Caki2 (cell line): ENCODE measurements at places on chromosomes 4 and X. TPM values are rescaled to one million over a fixed set of nuclear protein-coding genes. Genes with fewer than 3 reads are reported as not detected.

DNA sequence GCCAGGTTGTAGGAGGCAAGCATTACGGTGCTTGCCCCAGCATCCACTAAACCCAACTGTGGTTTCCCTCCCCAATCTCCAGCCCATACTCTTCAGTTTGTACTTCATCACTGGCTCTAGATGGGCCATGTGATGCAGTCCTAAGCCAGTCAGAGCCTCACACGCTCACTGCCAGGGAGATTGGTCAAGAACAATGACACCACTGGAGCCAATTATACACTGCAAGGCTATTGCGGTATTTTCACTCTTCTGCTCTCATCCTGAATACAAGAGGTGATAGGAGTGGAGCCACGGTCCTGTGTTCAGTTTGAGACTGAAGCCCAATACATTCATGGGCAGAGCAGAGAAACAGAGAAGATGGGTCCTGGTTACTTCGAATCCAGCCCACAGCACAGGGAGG, 58.4 kb downstream of the SEPSECS start:
- no peak for DNase-seq

EMCN gene
- total RNA-seq: not detected in 2 replicates

DNA sequence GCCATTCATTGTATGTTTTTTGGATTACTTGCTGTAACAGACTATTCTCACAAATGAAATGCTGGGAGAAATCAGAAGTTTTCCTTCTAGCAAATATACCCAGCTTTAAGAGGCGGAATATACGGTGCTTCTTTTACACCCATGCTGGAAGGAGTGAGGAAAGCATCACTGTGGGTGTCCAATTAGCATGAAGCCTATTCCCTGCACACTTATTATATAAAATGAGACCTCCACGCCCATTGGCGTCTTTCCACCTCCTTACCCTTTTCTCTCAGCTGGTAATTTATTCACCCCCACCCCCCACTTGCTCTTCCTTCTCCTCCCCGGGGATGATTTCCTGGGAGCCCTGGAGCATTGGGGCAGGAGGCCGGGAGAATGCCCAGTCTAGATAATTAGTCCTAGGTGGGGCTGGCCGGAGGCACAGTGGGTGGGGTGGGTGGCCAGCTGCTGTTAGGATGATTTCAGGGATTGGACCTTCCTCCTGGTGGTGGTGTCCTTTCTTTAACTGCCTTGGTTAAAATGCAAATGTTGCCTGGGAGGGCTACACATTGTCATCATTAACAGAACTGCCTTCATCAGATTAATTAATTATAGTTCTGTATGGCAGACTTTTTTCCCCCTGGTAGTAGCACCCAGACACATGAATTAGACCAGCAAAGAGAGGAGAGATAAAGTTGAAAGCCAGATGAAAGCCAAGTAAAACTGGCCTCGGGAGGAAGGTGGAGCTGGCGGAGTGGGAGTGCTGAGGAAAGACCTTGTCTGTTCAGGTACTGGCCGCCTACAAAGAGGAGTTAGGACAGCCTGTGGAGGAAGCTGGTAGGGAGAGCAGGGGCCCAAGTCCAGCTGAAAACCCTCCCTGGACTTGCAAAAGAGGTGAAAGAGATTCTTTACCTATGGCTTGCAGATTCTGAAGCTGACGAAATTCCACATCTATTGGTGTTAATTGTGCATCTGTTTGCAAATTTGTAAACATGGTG, 11.4 kb downstream of the SHROOM2 start:
- no peak for DNase-seq

AFF2 gene
- 2.0 TPM in 1 of 2 replicates, not detected in the other for total RNA-seq

- no peak for DNase-seq
Measured at GRCh38 chr4:40722576-40723161, 27.1 kb upstream of the NSUN7 start.

GRCh38 chr4:119480331-119480730, 148.3 kb downstream of the PDE5A start:
- DNase-seq: no peak

COX18 gene
- 15.5 and 23.4 TPM in 2 replicates for total RNA-seq

DNA sequence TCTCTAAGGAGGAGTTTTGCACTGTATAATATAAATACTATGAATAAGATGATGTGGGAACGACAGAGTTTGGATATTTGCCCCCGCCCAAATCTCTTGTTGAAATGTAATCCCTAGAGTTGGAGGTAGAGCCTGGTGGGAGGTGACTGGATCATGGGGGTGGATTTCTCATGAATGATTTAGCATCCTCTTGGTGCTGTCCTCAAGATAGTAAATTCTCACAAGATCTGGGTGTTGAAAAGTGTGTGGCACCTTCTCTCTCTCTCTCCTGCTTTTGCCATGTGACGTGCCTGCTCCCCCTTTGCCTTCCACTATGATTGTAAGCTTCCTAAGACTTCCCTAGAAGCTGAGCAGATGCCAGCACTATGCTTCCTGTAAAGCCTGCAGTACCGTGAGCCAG, 241.6 kb upstream of the ETNPPL start:
- no peak for DNase-seq

RASGEF1B gene
- 3.6 and 5.5 TPM in 2 replicates for total RNA-seq

- DNase-seq: no peak
Measured at GRCh38 chr4:139633661-139634060, 32.0 kb upstream of the MGST2 start.

ZFYVE28 gene
- 0.43 and 0.91 TPM in 2 replicates for total RNA-seq

NPY2R gene
- total RNA-seq: not detected in 2 replicates

- DNase-seq: no peak
Measured at GRCh38 chr4:75494563-75494962, 19.6 kb downstream of the RCHY1 start.

- no peak for DNase-seq
Measured at GRCh38 chrX:129953881-129954280, 28.6 kb upstream of the BCORL1 start.

DNA sequence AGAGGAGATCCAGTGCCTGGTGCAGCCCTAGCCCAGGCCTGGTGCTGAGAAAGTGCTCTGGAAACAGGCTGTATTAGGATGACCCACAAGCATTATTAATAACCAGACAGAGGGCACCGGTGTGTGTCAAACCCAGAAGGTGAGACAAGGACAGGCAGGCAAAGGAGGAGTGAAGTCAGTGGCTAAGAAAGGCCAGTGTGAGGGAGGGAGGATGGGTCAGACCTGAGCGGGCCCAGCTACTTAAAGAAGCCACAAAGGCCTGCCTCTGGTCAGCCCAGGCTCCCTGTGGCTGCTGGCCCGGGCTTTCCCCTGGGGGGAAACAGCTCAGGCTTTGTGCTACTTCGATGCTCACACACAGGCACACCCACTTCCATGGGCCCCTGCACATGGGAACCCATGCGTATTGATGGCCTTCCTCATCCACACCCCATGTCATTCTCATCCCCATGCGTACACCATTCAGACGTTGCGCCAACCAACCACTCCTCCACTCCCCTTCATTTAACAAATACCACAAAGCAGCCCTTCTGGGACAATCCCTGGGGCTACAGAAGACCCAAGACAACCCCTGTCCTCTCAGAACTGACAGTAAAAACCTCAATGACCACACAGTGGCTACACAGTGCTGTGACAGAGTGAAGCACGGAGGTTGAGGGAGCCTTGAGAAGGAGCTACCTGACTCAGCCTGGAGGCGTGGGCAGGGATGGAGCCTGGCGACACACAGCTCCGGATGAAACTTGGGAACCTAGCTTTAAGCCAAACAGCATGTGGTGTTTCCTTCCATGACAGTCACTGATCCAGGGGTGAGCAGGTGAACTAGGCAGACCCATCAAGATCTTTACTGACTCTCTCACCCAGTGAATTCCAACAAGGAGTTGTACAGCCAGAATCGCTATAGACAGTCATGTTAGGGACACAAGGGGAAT, 24.9 kb upstream of the MTM1 start:
- peak; percentile 23 for DNase-seq

- DNase-seq: no peak
Measured at GRCh38 chrX:29797156-29797555, 418.2 kb upstream of the MAGEB2 start.

DNA sequence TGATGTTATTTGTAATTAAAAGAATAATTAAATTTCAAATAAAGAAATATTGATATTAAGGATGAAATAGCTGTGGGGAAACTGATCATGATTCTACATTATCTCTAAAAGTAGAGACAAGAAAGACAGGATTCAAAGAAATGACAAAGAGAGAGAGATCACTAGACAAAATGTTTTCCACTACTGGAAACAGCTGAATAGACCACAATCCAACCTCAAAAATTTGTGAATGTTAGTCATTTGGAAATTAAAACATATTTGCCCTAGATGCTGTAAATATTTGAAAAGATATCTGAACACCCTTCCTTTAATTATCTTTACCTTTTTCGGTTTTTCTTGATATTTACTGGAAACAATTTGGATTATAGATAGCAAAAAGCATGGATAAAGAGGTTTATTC, 414.9 kb downstream of the CENPC start:
- no peak for DNase-seq

- no peak for DNase-seq
Measured at GRCh38 chrX:148785256-148785655, 284.8 kb downstream of the AFF2 start.

GRCh38 chr4:41541687-41542094, 3.7 kb downstream of the LIMCH1 start:
- no peak for DNase-seq

DNA sequence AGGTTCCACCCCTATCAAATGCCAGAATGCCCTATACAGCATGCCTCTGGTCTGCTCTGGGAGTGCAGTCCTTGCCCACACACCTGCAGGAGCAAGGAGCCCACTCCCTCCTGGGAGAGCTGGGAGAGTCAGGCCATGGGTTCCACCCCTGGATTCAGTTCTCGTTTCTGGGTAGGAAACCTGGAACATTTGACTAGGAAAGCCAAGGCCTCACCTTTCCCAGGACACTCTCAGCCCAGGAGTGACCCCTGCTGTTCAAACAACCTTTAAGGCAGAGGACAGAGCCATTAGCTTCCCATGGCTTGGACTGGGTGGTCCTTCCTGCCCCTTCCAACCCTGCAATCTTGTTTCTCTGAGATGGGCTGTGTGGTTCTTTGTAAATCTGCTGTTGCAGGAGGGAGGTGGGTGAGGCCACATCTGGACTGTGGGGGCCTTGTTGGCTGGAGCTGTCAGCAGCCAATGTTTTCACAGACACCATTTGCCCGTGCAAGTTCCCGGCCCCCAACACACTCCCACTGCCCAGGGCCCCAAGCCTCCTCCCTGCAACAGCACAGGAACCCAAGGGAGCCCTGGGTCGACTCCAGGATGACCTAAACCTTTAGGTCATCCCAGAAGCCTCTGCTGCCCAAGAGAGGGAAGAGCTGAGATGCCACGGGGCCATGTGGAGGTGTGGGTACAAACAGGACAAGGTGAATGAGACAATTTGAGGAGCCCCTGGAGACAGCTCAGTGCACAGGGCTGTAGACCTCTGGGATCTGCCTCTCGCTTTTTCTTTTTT, 104.4 kb downstream of the PJA1 start:
- no peak for DNase-seq

DNA sequence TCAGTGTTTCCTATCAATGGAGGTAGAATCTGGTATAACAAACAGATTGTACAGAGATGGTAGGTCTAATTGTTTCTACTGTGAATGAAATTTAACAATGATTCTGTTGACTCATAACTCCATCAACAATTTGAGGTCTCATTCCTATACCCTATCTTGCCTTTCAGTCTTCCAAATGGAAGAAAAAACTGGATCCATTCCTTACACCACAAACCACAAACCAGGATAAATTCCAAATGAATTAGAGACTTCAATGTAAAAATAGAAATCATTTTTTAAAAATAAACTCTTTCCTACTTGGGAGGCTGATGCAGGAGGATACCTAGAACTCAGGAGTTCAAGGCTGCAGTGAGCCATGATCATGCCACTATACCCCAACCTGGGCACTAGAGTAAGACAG, 114.4 kb upstream of the WDR44 start:
- DNase-seq: no peak

DNA sequence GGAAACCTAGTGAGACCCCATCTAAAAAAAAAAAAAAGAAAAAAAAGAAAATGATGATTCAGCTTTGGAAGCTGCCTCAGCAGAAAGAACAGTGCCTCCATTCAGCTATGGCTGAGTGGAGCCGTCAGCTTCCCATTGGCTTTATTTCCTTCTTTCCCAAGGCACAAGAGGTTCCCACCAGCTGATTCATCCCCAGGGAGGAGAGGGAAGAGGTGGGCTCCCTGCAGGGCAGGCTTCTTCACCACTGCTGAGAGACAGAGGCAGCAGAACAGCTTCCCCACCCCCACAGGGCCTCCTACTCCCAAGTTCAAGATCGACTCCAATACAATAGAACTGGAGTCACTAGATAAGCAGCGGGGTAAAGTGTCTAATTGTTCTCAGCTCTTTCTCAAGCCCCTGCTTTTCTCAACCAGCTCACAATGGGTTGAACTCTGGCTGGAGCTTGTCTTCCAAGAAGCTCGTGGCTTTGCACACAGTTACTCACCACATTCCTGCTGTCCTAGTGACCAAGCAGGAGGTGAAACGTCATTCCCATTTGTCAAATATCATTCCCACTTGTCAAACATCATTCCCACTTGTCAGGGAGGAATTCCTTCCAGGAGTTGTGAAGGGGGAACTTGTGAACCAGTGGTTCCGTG, 47.8 kb downstream of the FHDC1 start:
- peak; percentile 91 for DNase-seq

DAPP1 gene
- not detected in 2 replicates for total RNA-seq

MAP7D3 gene
- total RNA-seq: 2.1 and 5.6 TPM in 2 replicates

DNA sequence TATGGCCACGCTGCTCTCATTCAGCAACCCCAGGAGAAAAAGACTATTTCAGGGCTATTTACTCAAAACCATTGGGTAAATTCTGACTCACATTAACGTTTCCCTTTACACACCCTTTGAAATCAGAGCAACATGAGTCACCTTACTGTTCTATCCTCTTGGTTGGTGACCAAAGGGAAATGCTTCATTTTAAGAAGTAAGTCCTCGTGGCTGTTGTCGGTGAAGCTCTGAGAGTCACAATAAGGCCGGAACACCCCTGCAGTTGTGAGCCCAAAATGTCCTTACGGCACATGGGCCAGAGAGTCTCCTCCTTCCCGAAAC, 56.3 kb upstream of the SPRY1 start:
- DNase-seq: peak; percentile 20

- DNase-seq: peak; percentile 4
Measured at GRCh38 chrX:55240788-55241340, 20.7 kb downstream of the PAGE5 start.

DNA sequence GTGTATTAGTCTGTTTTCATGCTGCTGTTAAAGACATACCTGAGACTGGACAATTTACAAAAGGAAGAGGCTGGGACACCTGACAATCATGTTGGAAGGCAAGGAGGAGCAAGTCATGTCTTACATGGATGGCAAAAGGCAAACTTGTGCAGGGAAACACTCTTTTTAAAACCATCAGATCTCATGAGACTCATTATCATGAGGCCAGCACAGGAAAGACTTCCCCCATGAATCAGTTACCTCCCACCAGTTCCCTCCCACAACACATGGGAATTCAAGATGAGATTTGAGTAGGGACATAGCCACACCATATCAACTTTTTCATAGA, 11.2 kb downstream of the TENT5D start:
- no peak for DNase-seq

GRCh38 chrX:73448379-73448778, 1.5 kb downstream of the CDX4 start:
- DNase-seq: no peak

- peak; percentile 96 for DNase-seq
Measured at GRCh38 chrX:136168929-136169735, 21.8 kb downstream of the FHL1 start.

- DNase-seq: no peak
Measured at GRCh38 chr4:87281603-87282002, 41.1 kb downstream of the HSD17B13 start.

TCEAL6 gene
- total RNA-seq: not detected in 2 replicates

HDX gene
- 1.7 and 2.1 TPM in 2 replicates for total RNA-seq

HELT gene
- total RNA-seq: not detected in 2 replicates

PARM1 gene
- 0.10 and 1.4 TPM in 2 replicates for total RNA-seq

GRCh38 chr4:155855897-155856296, 10.2 kb downstream of the ASIC5 start:
- DNase-seq: no peak
